ENCODE measurements at places on chromosomes 13 and 19.

DNA sequence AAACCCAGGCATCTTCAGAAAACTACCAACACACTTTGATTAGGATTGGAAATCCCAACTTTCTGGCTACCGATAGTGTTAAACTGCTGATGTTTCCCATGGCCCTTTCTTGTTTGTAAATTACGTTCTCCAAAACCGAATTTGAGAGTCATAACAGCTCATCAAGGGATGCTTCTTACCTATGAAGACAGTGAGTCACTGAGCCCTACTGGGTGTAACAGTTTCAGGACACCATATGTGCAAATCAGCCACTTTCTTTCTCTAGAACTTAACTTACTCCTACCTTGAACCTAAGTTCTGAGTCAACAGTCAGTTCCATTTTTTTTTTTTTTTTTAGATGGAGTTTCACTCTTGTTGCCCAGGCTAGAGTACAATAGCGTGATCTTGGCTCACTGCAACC, 410.1 kb upstream of the TSHZ3 start:
- no peak for DNase-seq

GRCh38 chr19:2185734-2186070, 22.0 kb downstream of the DOT1L start:
- DNase-seq, result no peak

DNA sequence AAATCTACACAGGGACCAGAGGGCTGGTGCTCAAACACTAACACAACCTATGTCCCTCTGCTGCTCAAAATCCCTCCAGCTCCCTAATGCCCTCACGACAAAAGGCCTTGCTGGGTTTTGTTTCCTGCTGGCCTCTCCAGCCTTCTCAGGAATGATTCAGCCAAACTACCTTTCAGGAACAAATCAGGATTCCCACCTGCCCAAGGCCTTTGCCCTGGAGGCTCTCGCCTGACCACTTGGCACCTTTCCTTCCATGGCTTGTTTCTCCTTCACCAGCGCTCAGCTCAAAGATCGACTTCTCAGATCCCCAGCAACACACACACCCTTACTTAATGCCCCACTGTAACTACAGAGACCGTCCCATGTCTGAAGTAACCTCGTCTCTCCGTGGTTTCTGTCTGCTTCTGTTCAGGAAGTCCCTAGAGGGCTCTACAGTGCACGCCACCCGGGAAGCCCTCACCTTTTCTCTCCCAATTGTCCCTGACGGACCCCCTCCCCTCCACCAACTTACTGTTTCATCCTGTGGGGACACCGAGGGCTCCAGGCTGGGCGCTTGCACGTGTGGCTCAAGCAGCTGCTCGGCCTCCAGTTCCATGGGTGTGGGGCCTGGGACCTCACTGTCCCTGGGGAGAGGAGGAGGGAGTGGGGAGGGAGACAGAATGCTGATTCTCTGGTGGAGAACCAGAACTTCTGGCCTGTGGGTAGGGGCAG, 3.2 kb upstream of the SIX5 start:
- DNase-seq, result no peak

GRCh38 chr13:98405107-98405571, 171.8 kb downstream of the STK24 start:
- DNase-seq, result no peak

- no peak for DNase-seq
These were observed 329.6 kb downstream of the KCTD12 start for GRCh38 chr13:76556627-76557026.

Measured in effector memory CD4-positive, alpha-beta T cell (primary cell).